ENCODE measurements at places on chromosomes 11 and 22.

GRCh38 chr11:12045914-12046635 lies 37.6 kb upstream of the DKK3 start:
- DNase-seq: no peak

- DNase-seq: no peak
Observed at GRCh38 chr11:70255477-70256116, 14.9 kb upstream of the PPFIA1 start.

DNA sequence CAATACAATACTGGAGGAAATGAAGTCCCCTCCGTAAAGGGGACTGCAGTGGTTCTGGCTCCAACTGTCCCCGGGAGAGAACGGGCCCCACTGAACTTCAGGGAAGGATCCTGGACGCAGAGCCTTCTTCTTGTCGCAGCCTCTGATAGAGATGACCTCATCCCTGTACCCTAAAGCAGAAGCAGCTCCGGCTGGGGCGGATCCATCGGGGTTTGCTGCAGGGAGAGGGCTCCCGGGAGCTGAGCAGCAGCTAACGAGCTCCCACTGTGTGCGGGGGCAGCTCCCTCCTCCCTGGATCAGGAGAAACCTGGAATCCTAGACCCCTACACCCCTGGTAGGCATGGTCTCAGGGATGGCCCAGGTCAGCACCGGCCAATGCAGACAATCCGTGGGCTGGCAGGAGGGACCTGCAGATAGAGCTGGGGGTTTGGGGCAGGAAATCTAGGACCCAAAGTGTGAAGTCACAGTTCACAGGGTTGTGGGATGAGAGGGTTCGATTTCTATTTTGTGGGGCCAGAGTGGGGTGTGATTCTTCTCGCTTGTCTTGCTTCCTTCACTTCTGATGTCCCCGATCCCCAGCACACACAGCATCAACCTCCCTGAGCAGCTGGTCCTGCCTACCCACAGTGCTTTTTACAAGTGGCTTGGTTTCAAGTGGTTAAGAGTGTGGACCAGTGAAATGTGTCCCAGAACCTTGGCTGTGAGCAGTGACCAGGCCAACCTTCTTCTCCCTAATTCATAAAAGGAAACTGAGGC lies 12.9 kb downstream of the KIAA0930 start:
- DNase-seq: no peak

GRCh38 chr11:105574974-105575373 lies 34.9 kb upstream of the GRIA4 start:
- DNase-seq: no peak

DNA sequence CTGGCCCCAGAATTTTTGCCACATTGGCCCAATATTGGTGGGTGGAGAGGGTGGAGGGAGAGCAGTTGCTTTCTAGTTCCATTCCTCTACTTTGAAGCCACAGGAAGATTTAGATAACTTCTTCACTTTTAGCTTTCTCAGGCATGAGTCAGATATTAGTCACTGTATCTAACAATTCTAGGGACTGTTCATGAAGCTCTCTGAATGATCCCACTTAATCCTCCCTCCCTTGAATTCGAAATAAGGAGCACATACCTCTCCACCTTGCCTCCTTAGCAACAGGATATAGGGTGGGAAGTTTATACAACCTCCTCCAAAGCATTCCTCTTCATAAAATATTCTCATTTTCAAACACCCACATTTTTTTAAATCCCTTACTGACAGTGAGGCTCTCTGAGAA lies 13.5 kb downstream of the FSHB start:
- DNase-seq: no peak

DNA sequence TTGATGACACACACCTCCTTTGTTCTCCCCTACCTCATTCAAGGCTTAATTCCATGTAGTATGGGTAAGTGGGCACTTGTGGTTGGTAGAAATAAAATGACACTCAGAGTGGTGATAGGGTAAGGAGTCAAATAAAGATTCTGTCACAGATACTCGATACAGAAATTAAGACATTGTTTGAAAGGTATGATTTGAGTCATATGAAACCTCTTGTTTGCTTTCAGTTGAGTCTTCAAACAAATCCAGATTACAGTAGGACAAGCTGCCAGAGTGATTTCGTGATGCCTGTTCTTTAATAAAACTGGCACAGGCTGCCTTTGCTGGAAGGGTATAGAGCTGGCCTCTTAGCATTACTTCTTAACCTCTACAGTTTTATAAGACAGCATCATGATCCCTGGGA lies 182.4 kb downstream of the SPON1 start:
- peak; percentile 49 for DNase-seq
